ENCODE measurements at places on chromosomes 2 and 18.

DNA sequence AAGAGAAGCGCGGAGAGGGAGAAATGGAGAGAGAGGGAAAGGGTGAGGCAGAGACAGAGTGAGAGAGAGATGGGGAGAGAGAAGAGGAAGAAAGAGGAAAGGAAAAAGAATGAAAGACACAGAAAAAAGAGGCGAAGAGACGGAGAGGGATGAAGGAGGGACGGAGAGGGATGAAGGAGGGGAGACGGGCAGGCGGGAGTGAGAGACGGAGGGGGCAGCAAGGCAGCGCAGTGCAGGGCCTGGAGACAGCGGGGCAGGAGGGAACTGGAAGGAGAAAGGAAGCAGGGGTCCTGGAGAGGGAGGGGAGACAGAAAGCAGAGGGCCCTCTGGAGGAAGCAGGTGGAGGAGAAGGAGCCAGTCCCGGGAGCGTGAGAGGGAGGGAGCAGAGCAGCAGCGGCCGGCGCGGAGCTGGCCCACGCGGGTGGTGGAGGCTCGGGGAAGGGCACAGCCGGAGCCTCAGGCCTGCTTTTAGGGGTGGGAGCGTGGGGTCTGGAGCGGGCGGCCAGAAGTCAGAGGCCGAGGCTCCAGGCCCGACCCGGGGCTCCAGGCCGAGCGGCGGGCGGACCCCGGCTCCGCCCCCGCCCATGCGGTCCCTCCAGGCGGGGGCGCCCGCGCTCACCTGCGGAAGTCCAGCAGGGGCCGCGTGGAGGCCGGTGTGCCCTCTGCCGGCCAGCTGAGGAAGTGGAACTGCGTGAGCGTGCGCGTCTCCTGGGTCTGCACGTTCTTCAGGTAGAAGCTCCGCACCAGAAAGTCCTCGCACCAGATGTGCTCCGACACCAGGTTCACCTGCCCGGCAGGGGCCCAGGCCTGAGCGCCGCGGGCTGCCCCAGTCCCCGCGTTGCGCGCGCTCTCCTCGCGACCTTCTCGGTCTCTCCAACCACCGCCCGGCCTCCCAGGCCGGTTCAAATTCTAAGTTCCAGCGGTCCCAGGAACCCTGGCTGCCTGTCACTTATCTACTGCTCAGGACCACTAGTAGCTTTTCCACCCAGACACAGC lies 14.5 kb downstream of the PTPRN start:
- DNase-seq = peak; percentile 45

DNA sequence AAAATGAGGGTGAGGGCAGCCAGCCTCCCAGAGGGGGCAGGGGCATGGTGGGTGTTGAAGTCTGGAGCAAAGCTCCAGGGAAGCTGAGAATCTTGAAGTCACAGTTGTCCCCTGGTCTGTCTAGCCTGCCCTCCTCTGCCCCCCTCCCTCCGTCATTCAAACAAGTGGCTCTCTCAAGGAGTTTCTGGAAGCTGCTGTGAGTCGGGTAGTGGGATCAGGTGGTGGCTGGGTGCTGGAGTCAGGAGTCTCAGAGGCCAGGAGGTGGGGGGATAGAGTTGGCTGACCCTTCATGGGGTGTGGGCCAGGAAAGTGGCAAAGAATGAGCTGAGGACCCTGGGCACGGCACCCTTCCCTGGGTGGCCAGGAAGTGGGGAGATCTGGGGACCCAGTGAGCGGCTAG lies 495 bp upstream of the ASIC4 start:
- no peak for DNase-seq

- no peak for DNase-seq
Observed at GRCh38 chr2:30653847-30654246, 153.4 kb downstream of the CAPN13 start.

DNA sequence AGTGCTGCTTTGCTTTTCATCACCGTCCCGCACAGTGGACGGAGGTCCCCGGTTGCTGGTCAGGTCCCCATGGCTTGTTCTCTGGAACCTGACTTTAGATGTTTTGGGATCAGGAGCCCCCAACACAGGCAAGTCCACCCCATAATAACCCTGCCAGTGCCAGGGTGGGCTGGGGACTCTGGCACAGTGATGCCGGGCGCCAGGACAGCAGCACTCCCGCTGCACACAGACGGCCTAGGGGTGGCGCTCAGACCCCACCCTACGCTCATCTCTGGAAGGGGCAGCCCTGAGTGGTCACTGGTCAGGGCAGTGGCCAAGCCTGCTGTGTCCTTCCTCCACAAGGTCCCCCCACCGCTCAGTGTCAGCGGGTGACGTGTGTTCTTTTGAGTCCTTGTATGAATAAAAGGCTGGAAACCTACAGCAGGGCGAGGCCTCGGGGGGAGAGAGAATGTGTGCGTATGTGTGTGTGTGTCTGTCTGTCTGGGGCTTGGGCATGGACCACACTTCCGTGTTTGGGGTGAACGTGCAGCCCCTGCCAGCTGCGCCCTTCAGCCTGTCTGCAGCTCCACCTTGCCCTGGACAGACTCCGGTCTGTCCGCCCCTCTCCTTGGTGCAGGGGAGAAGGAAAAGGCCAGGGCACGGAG lies 32.3 kb downstream of the GPC1 start:
- DNase-seq = no peak

- DNase-seq = no peak
Observed at GRCh38 chr2:96202152-96202854, 6.3 kb downstream of the STARD7 start.

Data from GM04504 (cell line).